ENCODE measurements at places on chromosomes 16 and 17. TPM values are rescaled to one million over a fixed set of nuclear protein-coding genes. Genes with fewer than 3 reads are reported as not detected.

- DNase-seq, result no peak
Observed at GRCh38 chr17:81884520-81884919, 6.9 kb downstream of the ALYREF start.

DNA sequence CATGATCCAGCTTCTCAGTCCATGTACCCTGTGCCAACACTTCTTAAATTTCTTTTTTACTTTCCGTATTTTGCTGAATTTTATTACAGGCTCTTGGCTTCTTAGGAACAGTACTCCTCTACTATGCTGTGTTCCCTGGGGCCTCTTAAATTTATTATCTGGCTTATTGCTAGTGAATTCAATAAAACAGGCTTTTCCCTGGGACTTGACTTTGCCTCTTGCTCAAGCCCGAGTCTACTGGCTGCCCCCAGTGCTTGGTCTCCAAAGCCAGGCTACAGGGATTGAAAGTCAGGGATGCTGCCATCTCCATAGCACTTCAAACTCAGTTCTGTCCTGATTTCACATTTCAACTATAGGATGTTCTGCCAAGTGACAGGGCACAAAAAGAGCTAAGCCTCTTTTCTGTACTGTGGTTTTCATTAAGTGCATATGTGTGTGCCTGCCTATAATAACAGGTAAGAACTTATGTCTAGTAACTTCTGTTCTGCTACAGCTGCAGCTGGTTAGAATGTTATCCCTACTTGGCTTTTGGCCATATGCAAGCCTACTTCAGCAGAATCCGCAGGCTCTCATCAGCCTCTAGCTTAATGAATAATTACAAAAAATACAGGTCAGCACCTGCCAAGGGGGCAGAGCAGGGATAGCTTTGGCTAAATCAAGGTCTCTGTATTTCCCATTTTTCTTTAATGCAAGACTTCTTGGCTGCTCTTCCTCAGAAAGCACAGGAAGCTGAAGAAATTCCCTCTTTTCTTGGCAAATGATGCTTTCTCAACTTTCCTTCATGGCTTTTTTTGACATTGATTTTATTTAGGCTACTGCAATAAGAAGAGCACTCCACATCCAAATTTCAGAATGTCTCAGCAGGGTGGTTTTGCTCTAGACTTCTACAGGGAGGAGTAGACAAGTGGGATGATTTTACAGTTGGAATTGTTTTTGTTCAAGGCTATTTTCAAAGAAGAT is 8.2 kb downstream of the FAM20A start:
- no peak for DNase-seq

DNA sequence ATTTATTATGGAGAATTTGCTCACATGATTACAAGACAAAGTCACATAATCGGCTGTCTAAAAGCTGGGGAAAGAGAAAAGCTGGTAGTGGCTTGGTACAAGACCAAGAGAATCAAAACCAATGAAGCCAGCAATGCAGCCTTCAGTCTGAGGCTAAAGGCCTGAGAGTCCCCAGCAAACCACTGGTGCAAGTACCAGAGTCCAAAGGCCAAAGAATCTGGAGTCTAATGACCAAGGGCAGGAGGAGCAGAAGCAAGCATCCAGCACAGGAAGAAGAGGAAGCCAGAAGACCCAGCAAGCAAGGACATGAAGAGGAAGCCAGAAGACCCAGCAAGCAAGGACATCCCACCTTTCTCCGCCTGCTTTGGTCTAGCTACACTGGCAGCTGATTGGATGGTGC is 250.6 kb upstream of the SALL1 start:
- no peak for DNase-seq

DNA sequence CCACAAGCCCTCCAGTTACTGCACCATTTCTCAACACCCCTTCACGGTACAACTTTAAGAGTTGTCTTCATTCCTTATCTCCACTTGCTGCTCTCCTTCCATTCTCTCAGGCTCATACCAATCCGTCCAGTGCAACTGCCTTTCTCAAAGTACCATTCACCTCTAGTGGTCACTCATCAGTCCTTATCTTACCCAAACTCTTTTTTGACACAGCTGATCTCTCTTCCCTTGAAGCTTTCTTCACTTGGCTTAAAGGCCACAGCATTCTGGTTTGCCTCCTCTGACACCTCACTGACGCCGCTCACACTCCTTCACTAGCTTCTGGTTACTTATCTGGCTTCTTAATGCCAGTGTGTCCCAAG is 24.9 kb downstream of the UBE2G1 start:
- no peak for DNase-seq

DNA sequence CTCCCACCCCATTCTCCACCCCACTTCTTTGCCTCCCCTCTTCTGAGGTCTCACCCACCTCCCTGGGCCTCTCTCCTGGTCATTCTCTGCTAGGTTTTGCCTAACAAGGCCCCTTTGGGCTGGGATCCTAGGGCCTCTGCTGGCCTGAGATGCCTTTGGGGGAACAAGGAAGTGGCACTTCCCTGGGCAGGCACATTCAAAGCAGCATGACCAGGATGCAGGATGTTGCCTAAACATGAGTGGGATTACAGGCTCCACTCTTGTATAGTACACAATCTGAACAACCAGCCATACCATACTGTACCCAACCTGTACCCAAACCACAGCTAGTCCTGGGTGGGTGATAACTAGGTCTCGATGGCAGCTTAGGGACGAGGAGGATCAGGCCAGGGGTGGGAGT is 9.0 kb downstream of the GALK1 start:
- no peak for DNase-seq

DNA sequence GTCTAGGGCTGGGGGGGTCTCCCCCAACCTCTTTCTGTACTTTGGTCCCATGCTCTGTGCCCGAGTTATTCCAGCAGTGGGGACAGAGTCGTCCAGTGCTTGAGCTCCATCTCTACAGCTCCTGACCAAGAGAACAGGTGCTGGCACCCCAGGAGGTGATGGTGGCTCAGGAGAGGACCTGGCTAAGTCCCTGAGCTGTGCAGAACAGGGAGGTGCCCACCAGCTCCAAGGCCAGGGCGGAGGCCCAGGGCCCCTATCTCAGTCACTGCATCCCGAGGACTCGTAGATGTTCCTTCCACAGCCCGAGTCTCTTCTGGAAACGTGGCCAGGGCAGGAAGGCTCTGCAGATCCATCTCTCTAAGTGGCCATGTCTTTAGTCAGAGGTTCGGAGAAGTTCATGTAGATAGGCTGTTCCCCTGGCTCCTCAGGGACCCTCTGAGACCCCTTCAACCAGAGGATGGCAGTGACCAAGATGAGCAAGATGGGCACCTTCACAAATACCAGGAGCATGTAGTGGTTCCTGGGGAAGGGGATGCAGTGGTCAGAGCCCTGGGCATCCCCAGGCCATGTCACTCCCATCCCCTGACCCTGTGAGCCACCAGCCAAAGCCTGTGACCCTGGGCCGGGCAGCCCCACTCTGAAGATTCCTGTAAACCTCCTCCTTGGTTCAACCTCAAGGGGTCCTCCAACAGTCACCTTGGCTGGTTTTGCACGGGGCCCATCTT is 8.7 kb downstream of the CD300LB start:
- DNase-seq, result no peak

- no peak for DNase-seq
Observed at GRCh38 chr17:52011064-52011463, 147.4 kb downstream of the CA10 start.

GRCh38 chr17:4605826-4606225 is 21.5 kb downstream of the SMTNL2 start:
- DNase-seq, result no peak

GRCh38 chr17:50792132-50792531 is 24.8 kb upstream of the ANKRD40CL start:
- DNase-seq, result no peak

Gene TMEM98
- polyA plus RNA-seq, result 42.2 TPM

Gene GIT1
- polyA plus RNA-seq, result 45.2 TPM

Gene HIGD1B
- not detected for polyA plus RNA-seq
